ENCODE measurements at places on chromosomes 3 and 15. TPM values are rescaled to one million over a fixed set of nuclear protein-coding genes. Genes with fewer than 3 reads are reported as not detected.

Gene NRROS
- polyA plus RNA-seq: 0.05 TPM

Gene NR2E3
- 0.18 TPM for polyA plus RNA-seq

Gene ROPN1
- polyA plus RNA-seq: 0.35 TPM

Gene GXYLT2
- polyA plus RNA-seq: 1.4 TPM

- no peak for DNase-seq
Measured at GRCh38 chr3:126554560-126555525, 3.9 kb downstream of the C3orf22 start.

GRCh38 chr3:140285380-140285779, 350.4 kb downstream of the CLSTN2 start:
- no peak for DNase-seq

GRCh38 chr3:43212914-43213611, 73.3 kb upstream of the SNRK start:
- no peak for DNase-seq

DNA sequence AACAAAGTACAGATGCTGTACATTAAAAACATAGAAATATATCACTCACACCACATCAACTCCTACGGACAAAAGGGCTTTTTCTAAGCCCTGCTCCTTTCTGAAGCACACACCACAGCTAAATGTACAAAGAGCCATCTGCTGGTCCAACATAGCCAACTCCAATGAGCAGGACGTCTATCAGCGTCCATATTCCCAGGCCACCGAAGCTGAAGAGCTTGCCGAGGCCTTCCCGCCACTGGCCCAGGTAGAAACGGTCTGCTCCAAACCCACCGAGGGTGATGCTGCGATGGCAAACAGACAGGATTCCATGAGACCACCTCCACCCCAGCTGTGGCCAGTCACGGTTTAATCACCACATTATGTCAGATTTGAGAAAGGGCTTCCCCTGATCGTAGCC, 9.8 kb downstream of the TM2D3 start:
- DNase-seq: no peak

DNA sequence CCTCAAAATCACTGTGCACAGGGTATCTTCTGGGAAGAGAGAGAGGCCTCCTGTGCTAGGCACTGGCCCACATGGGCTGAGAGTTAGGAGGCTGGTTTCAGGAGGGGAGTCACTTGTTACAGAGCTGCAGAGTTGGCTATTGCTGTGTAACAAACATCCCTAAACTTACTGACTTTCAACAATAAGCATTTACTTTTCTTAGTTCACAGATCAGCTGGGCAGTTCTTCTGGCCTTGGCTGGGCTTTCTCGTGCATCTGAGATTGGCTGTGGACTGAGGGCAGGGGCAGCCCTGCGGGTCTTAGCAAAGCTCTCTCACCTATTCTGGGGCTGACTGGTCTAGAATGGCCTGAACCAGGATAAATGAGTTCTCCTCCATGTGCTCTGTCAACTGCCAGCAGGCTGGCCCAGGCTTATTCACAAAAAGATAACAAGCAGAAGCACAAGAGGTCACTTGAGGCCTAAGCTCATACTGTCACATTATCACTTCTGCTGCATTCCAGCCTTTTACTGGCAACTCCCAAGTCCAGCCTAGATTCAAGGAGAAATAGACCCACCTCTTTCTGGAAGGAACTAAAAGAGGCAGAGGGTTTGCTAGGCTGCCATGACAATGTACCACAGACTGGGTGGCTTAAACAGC, 17.2 kb upstream of the RBSN start:
- no peak for DNase-seq

DNA sequence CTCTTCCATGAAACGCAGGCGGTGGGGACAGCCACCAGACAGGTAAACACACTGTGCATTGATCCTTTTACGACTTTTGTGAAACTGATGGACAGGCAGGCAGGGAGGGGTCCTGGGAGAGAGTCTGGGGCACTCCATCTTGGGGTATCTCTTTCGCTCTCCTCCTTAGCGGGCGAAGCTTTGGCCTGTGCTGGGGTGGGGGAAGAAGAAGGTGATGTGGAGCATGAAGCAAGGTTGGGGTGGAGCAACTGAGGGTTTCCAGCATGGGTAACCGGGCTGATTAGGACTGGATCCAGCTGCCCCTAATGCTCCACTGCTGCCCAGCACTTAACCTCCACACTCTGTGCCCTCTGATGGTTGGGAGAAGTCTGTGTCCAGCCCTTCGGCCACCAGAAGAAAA, 25.6 kb downstream of the MUC20 start:
- no peak for DNase-seq

DNA sequence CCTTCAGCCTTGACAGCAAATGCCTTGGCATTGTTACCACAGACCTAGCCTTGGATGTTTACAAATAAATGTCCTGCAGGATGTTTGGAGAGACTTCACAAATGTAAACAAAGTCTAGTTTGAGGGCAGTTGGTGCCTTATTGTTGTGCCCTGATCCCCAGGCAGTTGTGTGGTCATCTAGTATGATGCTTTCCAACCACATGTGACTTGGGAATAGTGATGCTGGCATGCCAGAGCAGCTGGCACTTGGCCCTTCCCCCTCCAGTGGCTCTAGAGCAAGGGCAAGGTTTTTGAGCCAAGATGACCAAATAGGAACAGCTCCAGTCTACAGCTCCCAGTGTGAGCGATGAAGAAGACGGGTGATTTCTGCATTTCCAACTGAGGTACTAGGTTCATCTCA, 258.2 kb downstream of the ADAMTS17 start:
- DNase-seq: no peak

GRCh38 chr3:115160295-115160694, 13.2 kb upstream of the ZBTB20 start:
- DNase-seq: no peak

DNA sequence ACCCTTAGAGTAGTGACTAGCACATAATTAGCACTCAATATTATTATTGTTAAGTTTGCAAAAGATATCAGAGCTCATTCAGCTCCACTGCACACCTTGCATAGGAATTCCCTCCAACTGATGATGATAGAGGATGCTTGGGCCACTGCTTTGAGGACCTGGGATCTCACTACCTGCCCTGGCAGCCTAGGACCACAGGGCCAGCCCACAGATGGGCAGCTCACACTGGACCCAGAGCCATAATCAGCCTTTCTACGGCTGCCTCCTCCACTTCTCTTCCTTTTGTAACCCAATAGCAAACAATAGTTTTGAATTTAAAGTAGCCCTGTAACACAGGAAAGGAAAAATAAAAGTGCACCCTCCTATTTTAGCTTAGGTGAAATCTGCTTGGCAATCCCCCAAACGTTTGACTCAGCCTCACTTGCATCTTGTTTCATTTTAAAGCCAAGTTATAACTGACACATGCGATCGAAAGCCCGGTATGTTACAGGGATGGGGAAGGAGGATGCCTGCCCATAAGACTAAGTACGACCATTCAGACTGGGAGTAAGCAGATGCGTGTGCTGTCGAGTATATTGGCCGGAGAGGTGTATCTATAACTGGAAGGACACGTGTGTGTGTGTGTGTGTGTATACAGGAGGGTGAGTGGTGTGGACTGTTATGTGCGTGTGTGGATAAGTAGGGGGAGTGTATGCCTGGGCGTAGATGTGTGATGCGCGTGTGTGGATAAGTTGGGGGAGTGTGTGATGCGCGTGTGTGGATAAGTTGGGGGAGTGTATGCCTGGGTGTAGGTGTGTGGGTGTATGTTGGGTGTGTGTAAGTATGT, 65.9 kb downstream of the CPN2 start:
- DNase-seq: no peak

Data from keratinocyte (primary cell).